ENCODE measurements at places on chromosomes 11 and 22.
A peak's percentile ranks its signal among the peaks of the same experiment; 100 is the strongest.

DNA sequence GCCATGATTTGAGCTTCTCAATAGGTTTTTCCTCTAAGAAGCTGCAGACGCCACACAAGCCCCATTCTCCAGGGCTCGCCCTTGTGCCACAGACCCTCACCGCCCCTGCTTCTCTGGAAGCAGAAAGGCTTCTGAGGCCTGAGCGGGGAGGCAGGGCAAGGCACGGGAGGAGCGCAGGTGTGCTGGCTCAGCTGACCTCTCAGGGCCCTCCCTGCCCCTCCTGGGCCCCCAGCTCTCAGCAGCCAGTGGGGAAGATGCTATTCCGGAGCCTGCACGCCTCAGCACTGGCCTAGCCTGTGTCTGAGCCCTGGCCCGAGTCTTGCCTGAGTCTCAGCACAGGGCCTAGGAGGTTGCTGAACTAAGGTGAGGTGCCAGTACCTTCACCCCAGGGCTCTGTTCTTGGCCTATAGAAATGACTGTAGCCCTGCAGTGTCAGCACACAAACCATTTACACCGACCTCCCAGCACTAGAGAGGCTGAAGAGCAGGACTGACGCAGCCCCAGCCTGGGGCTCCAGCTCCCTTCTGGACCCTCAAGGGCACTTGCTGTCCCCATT, 47.1 kb upstream of the LMO1 start:
- no peak for DNase-seq

GRCh38 chr11:32444186-32444585, 8.8 kb upstream of the WT1 start:
- no peak for DNase-seq

DNA sequence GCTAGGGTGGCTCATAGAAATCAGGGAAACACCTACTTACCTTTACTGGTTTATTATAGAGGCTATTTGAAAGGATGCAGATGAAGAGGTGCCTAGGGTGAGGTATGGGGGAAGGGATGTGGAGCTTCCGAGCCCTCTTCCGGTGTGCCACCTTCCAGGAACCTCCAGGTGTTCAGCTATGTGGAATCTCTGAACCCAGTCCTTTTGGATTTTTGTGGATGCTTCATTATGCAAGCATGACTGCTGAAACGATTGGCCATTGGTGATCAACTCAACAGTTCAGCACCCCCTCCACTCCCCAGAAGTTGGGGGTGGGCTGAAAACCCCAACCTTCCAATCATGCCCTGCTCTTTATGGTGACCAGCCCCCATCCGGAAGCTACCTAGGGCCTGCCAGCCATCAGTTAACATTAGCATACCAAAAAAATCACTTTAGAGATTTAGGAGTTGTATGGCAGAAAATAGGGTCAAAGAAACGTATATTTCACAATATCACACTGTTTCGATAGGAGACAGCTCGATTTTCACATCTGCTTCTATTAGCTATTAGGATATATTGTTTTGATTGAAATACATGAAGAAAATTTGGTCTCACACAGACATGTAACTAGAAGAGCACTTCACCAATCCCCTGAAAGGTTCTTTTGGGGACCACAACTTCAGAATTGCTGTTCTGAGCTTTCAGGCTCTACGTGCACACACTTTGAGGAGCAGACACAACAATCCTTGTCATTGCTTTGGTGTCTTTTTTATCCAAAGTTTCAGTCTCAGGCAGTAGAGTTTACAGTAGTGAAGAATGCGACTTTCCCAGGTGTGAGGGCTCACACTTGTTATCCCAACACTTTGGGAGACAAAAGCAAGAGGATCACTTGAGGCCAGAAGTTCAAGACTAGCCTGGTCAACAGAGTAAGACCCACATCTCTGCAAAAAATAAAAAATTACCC, 3.3 kb upstream of the POLR2G start:
- DNase-seq = no peak

DNA sequence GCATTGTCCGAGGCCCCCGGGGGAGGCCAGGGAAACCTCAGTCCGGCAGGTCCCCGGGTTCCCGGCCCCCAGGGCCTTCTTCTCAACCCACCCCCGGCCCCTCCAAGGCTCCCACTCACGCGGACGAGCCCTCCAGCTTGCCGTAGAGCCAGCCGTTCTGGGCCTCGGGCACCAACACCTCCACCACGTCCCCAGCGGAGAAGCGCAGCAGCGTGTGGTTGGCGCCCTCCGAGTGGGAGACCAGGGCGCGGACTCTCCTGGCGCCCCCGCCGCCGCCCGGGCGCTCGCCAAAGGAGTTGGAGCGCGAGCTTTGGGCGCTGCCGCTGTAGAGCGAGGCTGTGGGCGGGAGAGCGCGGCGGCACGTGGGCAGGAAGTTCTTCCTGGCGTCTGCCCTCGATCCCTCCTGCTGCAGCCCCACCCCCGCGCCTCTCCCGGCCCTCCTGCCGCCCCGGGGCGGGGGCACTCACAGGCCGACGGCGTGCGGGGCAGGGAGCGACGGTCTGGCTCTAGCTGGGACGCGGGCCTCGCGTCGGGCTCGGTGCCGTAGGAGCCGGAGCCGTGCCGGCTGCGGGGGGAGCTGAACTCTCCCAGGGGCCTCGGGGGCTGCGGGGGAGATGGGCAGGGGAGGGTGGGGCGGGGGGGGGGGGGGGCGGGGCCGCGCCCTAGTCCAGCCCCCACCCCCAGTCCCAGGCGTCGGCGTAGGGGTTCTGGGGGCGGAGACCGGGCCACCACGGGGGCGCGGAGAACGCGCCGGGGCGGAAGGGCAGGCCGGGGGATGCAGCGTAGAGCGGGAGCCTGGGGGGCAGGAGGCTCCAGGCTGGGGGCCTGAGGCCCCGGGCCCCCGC, 4.9 kb upstream of the SLC16A8 start:
- peak; percentile 88 for DNase-seq

DNA sequence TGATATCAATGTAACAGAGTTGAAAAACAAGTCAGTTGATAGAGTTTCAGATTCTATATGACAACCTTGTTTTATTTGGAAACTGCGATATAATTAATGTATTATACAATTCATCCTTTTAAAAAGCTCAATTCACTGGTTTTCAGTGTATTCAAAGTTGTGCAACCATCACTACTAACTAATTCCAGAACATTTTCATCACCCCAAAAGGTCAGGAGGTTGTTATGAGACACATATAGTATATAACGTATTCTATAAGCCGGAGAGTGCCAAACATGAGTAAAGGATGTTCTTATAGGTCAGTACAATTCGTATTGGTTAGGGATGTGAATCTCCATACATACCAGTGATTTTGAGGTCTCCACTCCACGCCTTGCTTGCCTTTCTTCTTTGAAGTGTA, 40.1 kb upstream of the UCP3 start:
- DNase-seq = no peak

- no peak for DNase-seq
Measured at GRCh38 chr11:66007201-66007634, 4.6 kb upstream of the CST6 start.

DNA sequence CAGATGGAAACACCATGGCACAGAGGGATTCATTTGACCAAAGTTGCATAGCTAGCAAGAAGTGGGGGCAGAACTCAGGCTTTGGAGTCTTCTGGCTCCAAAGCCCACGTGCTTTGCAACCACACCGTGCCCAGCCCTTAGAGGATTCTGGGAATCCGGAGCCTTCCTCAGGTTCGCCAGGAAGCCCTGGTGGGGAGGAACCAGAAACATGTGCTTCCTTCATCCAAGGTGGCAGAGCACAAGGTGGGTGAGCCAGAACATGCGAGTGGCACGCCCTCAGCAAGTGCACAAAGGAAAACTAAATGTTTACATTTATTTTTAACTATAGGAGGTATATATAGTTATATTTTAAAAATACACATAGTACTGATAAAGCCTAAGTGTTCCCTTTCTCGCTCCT, 151.9 kb upstream of the NECTIN1 start:
- no peak for DNase-seq

DNA sequence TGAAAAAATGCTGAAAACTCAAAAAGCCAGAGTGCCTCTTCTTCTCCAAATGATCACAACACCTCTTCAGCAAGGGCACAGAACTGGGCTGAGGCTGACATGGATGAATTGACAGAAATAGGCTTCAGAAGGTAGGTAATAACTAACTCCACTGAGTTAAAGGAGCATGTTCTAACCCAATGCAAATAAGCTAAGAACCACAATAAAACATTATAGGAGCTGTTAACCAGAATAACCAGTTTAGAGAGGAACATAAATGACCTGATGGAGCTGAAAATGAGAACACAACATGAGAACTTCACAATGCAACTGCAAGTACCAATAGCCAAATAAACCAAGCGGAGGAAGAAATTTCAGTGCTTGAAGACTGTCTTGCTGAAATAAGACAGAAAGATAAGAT, 9.2 kb downstream of the OR56B4 start:
- no peak for DNase-seq

- no peak for DNase-seq
Measured at GRCh38 chr11:94641167-94641761, 74.1 kb downstream of the PIWIL4 start.

GRCh38 chr11:69002110-69002569, 10.9 kb downstream of the MRGPRF start:
- peak; percentile 54 for DNase-seq

GRCh38 chr11:36450110-36450572, 59.9 kb downstream of the TRAF6 start:
- no peak for DNase-seq

DNA sequence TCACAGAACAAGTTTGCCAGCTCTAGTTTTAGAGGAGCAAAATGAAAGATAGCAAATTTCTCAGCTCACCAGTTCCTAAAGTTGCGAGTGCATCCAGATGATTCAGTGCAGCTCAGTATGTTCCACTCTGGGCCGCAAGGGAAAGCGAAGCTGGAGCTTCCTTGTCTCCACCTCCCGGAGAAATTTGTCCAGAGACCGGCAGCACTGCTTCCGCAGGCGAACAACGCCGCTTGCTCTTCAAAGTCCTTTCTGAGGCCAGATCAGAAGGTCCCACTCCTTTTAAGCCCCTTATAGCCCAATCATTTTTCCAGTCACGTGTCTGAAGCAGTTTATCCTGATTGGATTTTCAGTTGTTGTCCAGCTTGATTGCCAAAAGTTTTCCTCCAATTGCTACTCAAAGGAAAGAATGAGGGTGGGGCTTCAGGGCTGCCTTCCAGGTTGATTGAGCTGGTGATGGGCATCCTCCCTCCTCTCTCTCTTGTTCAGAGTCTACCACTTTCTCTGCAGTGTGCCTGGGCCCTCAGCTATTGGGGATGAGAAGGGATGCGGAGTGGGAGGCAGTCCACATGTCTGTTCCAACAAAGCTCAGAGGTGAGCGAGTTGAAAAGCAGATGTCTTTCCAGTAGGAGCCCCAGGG, at the start of gene ZNF280A:
TSS of gene ZNF280A (minus strand) at position 251 of the 637 bp plus-strand sequence. CDS start 4,640 bp downstream, outside the sequence.
- DNase-seq = peak; percentile 13

GRCh38 chr11:31680770-31681169, 130.4 kb downstream of the PAX6 start:
- DNase-seq = no peak

DNA sequence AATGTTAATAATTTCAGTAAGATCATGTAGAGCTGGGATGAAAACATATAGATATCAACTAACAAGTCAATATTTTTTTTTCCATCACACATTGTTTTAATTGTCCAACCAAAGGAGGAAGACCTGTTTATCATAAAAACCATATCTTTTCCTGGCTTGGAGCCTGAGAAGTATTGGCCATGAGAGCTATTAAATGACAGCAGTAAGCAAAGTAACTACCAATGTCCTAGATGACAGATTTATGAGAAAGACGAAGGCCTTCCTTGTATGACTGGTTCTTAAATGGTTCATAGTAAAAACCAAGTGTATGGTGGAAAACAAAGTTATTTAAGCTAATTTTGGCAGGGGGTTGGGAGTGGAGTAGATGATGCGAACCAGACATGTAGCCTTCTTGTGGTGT, 1147.1 kb upstream of the TENM4 start:
- no peak for DNase-seq

- DNase-seq = peak; percentile 81
Measured at GRCh38 chr22:17199003-17199731, 20.1 kb downstream of the ADA2 start.

GRCh38 chr22:29768052-29768693, 1.0 kb downstream of the UQCR10 start:
- no peak for DNase-seq

GRCh38 chr11:101034076-101034475, 95.5 kb downstream of the PGR start:
- no peak for DNase-seq

GRCh38 chr11:61171907-61172306, 10.7 kb upstream of the VPS37C start:
- no peak for DNase-seq

GRCh38 chr22:36252754-36253522, at the start of gene APOL1:
Gene APOL1 (plus strand): TSS chr22:36253133. CDS start chr22:36254956, 1,823 bp downstream.
- peak; percentile 40 for DNase-seq

- DNase-seq = no peak
Measured at GRCh38 chr11:122668562-122669090, 13.1 kb downstream of the UBASH3B start.

GRCh38 chr11:94036096-94036495, 14.9 kb downstream of the HEPHL1 start:
- DNase-seq = no peak

GRCh38 chr11:66716996-66717395, 12.0 kb downstream of the SPTBN2 start:
- DNase-seq = no peak

DNA sequence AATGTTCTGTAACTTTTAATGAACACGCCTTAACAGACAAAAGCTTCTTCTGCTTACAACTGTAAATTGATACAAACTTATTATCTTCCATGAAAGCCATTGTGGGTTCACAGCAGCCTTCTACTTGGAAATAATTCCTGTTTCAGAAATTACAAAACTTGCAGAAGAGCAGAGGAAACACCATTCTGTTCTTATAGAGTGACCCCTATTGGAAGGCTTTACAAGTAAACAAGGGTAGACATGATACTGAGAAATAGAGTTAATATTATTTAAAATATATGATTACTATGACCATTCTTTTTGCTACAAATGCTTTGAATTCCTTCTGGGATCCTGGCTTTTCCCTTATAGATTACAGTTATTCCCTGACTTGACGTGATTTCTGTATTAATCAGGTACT, 32.4 kb upstream of the KCNA4 start:
- DNase-seq = no peak

DNA sequence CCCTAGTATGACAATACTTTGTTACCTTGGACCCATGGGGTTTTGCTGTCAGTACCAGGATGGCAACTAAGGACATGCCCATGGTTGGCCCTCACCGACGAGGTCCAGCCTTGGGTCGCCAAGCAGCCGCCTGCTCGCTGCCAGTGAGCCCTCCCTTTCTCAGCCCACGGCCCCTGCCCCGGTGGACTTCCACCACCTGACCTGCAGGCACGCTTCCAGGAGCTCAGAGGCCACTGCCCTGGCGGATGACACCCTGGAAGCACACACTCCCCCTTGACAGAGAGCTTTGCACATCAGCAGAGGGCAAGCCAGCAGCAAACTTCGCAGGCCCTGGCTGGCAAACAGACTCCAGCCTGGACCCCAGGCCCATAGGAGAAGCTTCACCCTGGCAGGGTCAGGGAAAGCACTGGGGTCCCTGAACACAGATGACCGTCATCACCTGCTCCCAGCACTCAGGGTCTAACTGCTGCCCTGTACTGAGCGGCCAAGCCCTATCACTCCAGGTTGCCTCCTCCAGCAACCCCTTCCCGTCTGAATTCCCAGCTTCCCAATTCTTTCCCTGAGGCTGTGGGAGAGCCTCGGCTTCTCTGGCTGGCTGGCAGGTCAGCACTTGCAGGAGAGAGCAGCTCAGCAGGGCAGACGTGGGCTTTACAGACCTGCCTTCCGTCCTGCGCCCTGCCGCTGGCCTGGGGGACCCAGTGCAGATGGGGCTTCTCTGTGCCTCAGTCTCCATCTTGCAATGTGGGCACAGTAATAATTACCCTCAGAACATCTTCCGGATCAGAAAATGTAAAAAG, 2.7 kb upstream of the PPARA start:
- DNase-seq = no peak

- DNase-seq = peak; percentile 20
Measured at GRCh38 chr11:86931548-86932258, 23.5 kb downstream of the FZD4 start.

All from GM03348 (cell line).